ENCODE measurements at places on chromosomes 5 and 9.

GRCh38 chr9:37575511-37575914 lies 667 bp downstream of the FBXO10 start:
- DNase-seq = peak; percentile 27

DNA sequence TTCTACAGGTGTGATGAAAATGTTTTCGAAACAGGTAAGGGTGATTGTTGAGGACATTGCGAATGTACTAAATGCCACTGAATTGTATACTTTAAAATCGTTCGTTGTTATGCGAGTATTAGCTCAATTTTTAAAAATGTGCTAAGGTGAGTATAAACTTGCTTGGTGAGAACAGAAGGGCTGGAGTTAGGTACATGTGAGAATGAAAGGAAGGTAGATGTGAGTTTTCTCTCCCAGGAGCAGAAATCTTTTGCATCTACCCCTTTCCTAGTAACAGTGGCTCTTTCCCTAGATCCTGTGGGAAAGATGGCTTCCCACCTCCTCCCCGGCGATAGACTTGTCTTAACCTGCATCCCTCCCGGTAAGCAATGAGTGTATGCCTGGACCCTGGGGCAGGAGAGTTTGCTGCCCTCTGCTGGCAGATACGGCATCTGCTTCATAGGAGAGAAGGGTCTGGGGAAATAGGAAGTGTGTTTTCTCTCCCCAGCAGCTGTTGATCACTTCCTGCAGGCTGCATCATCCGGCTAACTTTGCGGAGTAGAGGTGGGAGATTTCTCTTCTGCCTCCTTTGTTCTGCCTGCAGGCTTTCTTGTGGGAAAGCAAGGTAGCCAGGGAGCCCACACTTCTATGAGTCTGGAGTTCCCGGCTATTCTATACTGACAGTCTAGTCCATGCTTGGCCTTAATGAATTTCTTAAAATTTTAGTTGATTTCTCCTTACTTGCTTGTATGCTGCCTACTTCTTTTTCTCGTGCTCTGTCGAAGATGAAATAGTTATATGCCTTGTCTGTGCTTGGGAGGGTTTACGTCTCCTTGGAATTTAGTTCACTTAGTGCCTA lies 373.3 kb upstream of the SEMA6A start:
- DNase-seq = peak; percentile 64

DNA sequence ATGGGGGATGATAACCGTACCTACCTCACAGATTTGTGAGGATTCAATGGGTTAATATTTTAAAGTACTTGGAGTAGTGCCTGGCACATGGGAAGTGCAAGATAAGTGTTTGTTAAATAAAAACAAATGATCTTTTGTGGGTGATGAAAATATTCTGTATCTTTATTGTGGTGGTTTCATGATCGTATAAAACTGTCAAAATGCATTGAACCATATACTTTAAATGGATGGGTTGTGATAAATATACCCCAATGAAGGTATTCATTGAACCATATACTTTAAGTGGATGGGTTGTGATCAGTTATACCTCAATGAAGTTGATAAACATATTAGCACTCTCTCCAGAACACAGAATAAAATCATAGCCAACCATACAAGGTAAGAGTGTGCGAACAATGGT lies 234.5 kb downstream of the CRB2 start:
- no peak for DNase-seq

DNA sequence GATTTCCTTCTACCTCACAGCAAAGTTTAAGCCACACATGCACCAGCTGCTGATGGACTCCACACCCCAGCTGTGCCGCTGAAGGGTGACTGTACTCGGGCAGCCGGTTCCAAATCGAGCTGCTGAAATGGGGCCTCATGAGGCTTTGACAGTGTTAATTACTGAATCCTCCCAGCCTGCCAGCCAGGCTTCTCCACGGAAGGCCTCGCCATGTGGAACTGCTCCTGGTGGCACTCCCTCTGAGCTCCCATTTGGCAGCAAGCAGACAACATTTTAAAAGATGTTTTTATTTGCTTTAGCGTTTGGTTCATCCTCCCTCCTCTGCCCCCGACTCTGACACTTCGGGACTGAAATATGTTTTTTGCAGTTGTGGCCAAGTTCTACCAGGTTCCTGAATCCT lies 479.4 kb upstream of the MPDZ start:
- no peak for DNase-seq

DNA sequence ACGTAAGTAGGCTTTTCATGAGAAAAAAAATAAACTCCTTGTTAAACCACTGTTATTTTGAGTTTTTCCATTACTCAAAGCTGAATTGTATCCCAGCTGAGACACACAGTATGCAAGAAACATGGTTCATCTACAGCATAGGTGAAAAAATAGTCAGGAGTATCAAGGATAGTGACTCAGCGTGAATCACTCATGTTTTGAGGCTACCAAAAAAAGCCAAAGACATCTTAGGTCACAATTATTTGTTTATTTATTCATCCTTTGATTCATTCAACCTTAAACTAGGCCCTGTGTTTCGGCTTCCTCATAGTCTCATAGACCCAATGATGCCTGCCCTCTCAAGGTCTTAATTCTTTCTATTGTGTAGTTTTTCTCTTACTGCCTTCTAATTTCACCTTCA lies 32.9 kb upstream of the STX17 start:
- DNase-seq = no peak

- no peak for DNase-seq
These were observed 11.3 kb downstream of the NIM1K start for GRCh38 chr5:43203373-43203772.

DNA sequence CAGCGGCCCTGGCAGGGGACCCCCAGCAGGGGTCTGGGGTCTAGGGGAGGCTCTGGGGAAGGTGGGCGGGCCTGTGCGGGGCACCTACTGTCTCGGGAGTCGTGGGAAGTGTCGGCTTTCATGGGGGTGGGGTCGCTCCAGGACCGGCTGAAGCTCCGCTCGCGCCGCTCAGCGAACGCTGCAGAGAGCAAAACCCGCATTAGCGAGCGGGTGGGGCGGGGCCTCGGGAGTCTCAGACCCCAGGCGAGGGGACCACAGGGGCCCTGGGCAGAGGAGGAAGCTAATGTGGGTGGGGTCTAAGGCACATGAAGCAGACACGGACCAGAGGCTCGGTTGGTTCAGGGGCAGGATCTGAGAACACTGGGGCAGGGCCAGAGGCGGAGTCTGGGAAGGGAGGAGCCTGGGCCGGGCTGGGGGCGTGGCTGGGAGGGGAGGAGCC lies 5.5 kb downstream of the NSMF start:
- DNase-seq = peak; percentile 43

GRCh38 chr9:135816651-135816970 lies 90.7 kb downstream of the CAMSAP1 start:
- no peak for DNase-seq

- peak; percentile 76 for DNase-seq
These were observed 507.8 kb downstream of the MAT2B start for GRCh38 chr5:164013077-164013670.

DNA sequence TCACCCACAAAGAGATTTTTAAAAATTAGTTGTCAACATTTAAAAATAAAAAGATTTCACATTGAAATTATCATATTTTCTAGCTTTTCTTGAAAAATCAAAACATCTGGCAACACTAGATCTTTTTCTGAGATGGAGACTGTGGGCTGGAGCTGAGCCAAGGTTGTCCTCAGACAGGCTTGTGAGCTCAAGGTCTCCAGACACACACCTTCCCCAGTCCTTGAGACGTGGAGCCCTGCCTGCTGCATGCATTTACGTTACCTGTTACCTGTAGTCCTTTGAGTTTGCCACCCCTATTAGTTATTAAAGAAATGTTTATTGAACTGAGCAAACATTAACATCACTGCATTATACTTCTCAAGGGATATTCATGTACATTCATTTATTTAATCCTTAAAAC lies 87.5 kb upstream of the TLE1 start:
- DNase-seq = no peak

DNA sequence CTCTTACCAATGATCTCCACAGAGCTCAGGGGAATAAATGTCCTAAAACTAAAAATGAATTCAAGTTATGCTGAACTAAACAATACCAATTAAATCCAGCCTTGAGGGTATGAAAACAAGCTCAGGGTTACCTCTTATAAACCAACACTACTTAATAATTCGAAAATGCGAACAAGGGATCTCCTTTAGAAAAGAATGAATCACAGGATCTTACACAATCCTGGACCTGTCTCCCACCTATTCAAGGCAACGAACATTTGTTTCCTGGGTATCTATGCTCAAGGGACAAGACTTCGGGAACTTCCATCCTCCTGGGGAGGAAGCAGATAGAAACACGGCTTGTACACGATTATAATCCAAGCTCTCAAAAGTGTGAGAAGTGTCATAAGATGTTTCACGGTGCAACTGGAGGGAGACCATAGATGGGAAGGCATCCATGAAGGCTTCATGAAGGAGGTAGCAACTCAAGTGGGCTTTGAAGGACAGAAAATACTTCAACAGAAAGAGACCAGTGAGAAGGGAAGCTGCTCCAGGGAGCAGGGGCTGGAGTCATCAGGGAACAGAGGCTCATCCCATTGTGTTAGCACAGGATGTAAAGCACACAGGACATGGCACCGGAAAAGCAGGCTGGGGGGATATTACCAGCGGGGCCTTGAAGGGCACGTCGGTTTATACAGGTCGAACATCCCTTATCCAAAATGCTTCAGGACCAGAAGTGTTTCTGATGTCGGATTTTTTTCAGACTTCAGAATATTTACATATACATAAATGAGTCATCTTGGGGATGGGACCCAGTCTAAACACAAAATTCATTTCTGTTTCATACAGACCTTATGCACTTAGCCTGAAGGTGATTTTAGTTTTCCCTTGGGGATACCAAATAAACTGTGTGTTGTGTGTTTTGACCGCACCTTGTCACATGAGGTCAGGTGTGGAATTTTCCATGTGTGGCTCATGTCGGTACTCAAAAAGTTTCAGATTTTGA lies 87.4 kb downstream of the TLE1 start:
- no peak for DNase-seq

GRCh38 chr5:159478950-159479349 lies 148.7 kb upstream of the IL12B start:
- DNase-seq = peak; percentile 80
